H54 (cell line): ENCODE measurements at places on chromosomes 5 and 9.

GRCh38 chr9:99181621-99182020, 40.1 kb downstream of the ALG2 start:
- DNase-seq: no peak

- no peak for DNase-seq
These were observed 45.2 kb downstream of the PLAC8L1 start for GRCh38 chr5:146060221-146060585.

DNA sequence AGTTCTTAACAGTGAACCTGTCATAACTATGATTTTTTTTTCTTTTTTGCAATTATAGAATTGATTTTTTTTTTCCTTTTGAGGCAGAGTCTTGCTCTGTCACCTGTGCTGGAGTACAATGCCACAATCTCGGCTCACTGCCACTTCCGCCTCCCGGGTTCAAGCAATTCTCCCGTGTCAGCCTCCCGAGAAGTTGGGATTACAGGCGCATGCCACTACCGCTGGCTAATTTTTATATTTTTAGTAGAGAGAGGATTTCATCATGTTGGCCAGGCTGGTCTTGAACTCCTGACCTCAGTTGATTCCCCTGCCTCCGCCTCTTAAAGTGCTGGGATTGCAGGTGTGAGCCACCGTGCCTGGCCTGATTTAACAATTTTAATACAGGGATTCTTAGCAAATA, 21.4 kb downstream of the UGCG start:
- no peak for DNase-seq

DNA sequence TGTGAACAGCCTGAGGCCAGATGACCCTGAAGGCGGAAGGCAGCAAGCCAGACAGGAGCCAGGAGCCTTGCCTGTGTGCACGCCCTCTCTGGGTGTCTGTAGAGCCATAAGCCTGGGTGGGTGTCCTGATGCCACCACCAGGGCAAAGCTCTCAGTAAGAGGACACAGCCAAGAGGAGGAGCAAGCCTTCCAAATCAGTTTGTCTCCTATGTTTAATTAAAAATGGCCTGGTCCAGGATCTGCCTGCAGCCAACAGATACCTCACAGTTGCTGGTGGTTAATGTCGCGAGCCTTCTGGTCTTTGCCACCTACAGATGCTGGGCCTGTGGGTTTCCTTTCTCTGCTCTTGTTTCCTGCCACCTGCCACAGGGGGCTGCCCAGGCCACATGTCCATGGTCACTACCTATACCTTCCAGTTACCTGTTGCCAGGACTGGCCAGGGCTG, 56.9 kb downstream of the SYK start:
- DNase-seq: no peak

GRCh38 chr9:121133104-121133816, 58.5 kb downstream of the CNTRL start:
- DNase-seq: no peak

GRCh38 chr5:120602033-120602432, 137.9 kb downstream of the PRR16 start:
- no peak for DNase-seq

DNA sequence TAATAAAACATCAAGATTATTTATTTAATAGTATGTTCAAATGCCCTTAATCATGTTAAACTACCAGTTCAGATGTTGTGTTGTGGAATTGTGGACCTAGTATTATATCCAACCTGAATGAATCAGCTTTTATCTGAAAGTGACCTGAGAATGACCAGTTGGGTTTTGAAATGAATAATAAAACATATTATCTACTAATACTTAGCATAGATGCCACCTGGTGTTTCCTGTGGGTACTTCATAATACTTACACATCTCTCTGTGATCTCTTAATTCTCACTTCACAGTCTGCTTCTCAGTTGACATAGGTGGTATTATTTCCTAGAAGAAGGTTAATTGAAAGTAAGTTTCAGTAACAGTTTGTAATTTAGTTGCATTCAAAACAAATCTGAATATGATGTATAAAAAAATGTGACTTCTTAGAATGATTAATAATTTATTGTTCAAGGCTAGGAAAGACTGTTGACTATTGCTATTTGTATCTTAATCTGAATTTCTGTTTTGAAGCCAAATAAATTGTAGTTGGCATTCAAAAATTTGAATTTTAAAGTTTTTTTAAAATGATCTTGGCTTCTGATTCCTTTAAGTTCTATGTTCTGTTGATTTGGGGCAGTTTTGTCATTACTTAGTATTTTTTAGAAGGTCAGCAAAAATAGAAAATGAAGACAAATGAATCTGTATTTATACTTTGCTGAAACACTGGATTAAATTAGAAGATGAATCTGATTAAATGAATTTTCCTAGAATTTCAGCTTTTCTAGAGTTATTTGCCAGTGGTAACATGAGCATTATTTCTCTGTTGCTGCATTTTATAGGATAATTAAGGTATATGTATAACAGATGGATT, 48.2 kb downstream of the KIF2A start:
- DNase-seq: no peak

DNA sequence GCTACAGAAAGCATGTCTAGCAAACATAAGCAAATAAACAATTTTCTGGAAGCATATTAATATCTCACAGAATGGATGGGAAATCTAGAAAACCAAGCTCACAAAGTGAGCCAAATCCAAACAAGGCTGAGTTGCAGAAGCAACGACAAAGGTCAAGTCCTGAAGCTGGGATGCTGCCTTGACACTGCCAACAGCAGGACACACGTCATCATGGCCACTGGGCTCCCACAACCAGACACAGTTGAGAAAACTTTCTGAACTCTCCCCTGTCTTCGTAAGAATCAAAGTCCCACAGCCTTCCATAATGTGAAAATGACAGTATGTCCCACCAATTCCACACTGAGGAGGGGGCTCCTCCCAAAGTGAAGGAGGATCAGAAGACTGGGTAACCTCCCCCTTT, 37.6 kb downstream of the EPB41L4A start:
- DNase-seq: no peak

GRCh38 chr5:143653256-143653655, 158.7 kb upstream of the HMHB1 start:
- DNase-seq: no peak

- DNase-seq: no peak
These were observed 212.7 kb upstream of the MVB12B start for GRCh38 chr9:126113756-126114408.

DNA sequence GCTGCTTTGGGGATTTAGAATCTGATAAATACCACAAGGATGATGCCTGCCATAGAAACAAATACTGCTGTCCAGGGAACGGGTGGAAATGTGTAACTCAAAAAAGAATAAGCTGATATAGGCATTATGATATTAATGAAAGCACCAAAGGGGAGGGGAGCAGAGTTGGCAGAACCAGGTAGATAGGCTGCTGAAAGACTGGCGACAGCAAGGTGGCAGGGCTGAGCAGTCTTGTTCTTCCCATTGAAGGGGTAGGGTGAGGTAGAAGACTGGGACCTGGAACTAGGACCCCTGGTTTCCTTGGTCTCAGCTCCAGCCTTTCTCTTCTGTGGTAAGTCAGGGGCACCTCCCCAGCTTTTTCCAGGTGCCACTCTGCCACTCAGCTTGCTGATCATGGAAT, 31.4 kb upstream of the TMOD1 start:
- no peak for DNase-seq

DNA sequence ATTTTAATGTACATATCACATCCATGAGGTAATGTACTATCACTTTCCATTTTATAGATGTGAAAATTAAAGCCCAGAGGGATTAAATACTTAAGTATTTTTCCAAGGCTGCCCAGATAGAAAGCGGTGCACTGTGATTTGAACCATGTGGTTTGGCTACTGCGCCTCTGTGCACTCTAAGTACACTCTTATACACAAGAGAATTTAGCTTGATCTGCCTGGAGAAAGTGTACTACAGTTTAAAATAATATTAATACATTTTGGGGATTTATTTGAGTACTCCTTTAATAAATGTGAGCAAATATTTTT, 360.4 kb upstream of the ACTBL2 start:
- DNase-seq: no peak

- no peak for DNase-seq
These were observed 11.4 kb downstream of the FGFR4 start for GRCh38 chr5:177098120-177098469.

GRCh38 chr5:108536321-108536720, 154.4 kb upstream of the FBXL17 start:
- DNase-seq: no peak

DNA sequence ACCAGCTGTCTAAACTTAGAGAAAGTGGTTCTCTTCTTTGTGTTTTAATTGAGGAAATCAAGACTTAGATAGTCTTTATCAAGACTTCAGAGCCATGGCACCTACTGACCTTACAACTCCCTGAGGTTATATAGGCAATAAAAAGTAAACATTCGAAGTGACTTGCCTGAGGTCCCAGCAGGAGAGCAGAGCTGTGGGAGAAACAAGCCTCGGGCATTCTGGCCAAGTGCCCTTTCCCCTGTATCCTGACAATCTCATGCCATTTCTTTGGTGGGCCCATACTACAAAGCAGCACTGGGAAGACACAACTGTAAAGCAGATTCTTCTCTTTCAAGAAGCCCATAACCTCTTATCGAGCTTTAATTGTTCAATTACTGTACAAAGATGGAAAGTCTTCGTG, 23.1 kb downstream of the FREM1 start:
- no peak for DNase-seq
